Foreskin keratinocyte (primary cell): ENCODE measurements at places on chromosomes 2 and 18. TPM values are rescaled to one million over a fixed set of nuclear protein-coding genes. Genes with fewer than 3 reads are reported as not detected.

Gene KCNE4
- 0.14 TPM in 2 replicates for total RNA-seq

Gene TACR1
- total RNA-seq: not detected in 2 replicates

Gene NT5DC4
- total RNA-seq: 0.07 TPM in 1 of 2 replicates, not detected in the other

Gene TNS1
- 1.8 and 4.3 TPM in 2 replicates for total RNA-seq

Gene ARHGAP25
- 17.5 and 19.6 TPM in 2 replicates for total RNA-seq

Gene CPLX4
- total RNA-seq: not detected in 2 replicates

Gene SLC9A2
- 0.32 and 0.78 TPM in 2 replicates for total RNA-seq

Gene RSAD2
- total RNA-seq: 2.3 and 4.4 TPM in 2 replicates

Gene ATAD2B
- 5.6 and 6.1 TPM in 2 replicates for total RNA-seq

Gene CCDC121
- 0.81 and 1.0 TPM in 2 replicates for total RNA-seq

Gene ZEB2
- 0.03 and 0.11 TPM in 2 replicates for total RNA-seq

Gene ZBTB7C
- total RNA-seq: under 0.01 and 0.07 TPM in 2 replicates

Gene ZC3H6
- total RNA-seq: 1.8 and 2.4 TPM in 2 replicates

Gene IL1R1
- 3.6 and 4.2 TPM in 2 replicates for total RNA-seq

Gene GDF7
- not detected in 2 replicates for total RNA-seq

Gene DNAH6
- 0.04 TPM in 1 of 2 replicates, not detected in the other for total RNA-seq

Gene KIF1A
- total RNA-seq: not detected in 2 replicates

Gene KCNF1
- total RNA-seq: 0.04 TPM in 1 of 2 replicates, not detected in the other

Gene FAP
- 1.2 and 3.0 TPM in 2 replicates for total RNA-seq

Gene SGPP2
- 0.07 and 0.14 TPM in 2 replicates for total RNA-seq

Gene ASPRV1
- 0.21 and 0.37 TPM in 2 replicates for total RNA-seq

Gene SNX17
- 110 and 111 TPM in 2 replicates for total RNA-seq

Gene MC4R
- total RNA-seq: not detected in 2 replicates

Gene CCDC68
- total RNA-seq: 3.9 and 4.0 TPM in 2 replicates

Gene NGEF
- total RNA-seq: 0.11 TPM in 1 of 2 replicates, not detected in the other

Gene TUBA4B
- not detected in 2 replicates for total RNA-seq

Gene PUM2
- total RNA-seq: 43.9 and 44.1 TPM in 2 replicates

Gene PLB1
- total RNA-seq: 3.7 and 3.8 TPM in 2 replicates

Gene CEBPZOS
- total RNA-seq: 22.7 and 22.9 TPM in 2 replicates

Gene SLC19A3
- 0.14 and 0.21 TPM in 2 replicates for total RNA-seq

Gene CAPN14
- total RNA-seq: 0.31 and 0.35 TPM in 2 replicates

Gene MYL1
- total RNA-seq: not detected in 2 replicates

Gene TFPI
- total RNA-seq: 0.42 and 0.54 TPM in 2 replicates

Gene TMEM247
- not detected in 2 replicates for total RNA-seq

Gene TNFRSF11A
- 0.63 and 1.1 TPM in 2 replicates for total RNA-seq

Gene DNAH7
- 0.07 and 0.31 TPM in 2 replicates for total RNA-seq

Gene BMP10
- not detected in 2 replicates for total RNA-seq

Gene AFTPH
- total RNA-seq: 29.2 and 31.1 TPM in 2 replicates

Gene SULT1C2
- total RNA-seq: not detected in 2 replicates

Gene PAX3
- total RNA-seq: not detected in 2 replicates

Gene QPCT
- total RNA-seq: 5.9 and 6.6 TPM in 2 replicates

Gene KCTD1
- 46.6 and 50.5 TPM in 2 replicates for total RNA-seq

Gene VSNL1
- total RNA-seq: 4.2 and 5.3 TPM in 2 replicates

Gene CFAP221
- total RNA-seq: not detected in 2 replicates

Gene POTEF
- not detected in 2 replicates for total RNA-seq

Gene ONECUT2
- total RNA-seq: under 0.01 and 0.14 TPM in 2 replicates

Gene TDRD15
- total RNA-seq: not detected in 2 replicates

Gene B3GNT7
- total RNA-seq: 0.07 and 0.10 TPM in 2 replicates

Gene LGALSL
- total RNA-seq: 14.7 and 21.1 TPM in 2 replicates

Gene MAIP1
- 20.4 and 25.7 TPM in 2 replicates for total RNA-seq
